ENCODE measurements at places on chromosomes 11 and 22.

- DNase-seq, result no peak
Observed at GRCh38 chr11:28777126-28777525, 668.9 kb downstream of the METTL15 start.

GRCh38 chr11:113016905-113017304 is 55.7 kb downstream of the NCAM1 start:
- DNase-seq, result no peak

GRCh38 chr22:28710107-28710506 is 30.5 kb upstream of the TTC28 start:
- peak; percentile 39 for DNase-seq

DNA sequence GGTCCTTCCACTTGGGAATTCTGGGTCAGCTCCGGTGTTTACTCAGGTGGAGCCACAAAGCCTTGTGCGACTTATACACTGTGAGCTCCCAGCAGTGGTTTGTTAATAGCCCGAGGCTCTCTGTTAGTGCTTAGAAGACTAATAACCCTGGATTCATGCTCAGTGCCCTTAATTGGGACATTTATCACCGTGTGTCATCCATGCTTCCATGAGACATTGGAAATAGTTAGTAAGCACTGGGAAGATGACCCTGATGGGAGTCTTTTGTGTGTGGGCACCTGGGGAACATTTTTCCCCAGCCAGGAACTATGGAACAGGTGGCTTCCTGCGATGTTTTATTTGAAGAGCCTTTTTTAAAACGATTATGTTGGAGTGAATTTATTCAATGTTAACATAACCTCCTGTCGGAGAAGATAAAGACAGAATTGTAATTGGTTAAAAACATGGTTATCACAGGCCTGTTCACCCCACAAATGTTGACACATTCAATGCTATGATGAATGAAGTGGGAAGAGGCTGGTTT is 188.9 kb downstream of the MYO18B start:
- DNase-seq, result no peak

GRCh38 chr11:93936460-93936859 is 84.7 kb upstream of the HEPHL1 start:
- no peak for DNase-seq

DNA sequence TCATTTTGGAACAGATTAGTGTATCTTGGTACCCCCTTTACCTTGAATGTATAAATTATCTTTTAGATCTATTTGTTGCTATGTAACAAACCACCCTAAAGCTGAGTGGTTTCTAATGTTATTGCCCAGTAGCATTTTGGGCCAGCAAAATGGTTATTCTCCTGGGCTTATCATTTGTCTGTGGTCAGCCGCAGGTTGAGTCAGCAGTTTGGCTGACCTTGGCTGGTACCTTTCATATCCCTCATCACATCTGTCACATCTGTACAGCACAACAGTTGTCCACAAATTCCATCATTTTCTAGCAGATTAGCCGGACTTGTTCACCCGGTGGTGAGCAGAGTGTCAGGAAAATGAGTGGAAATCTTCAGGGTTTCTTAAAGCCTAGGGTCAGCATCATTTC is 588.5 kb upstream of the ARHGAP42 start:
- no peak for DNase-seq

DNA sequence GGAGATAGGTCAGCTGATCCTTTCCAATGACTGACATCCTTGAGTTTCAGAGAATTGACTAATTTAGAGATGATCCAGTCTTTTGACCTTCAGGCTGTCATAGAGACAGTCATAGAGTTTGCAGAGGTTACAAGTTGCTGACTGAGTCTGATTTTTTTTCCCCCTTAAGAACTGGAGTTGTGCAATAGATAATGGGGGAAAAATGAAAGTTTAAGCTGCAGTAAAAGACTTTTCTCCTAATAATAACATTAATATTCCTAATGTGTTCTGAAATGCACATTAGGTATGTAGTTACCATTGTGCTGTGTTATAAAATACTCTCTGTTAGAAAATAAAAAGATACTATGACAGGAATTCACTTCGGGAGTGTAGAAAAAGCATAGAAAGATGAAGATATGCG is 876.9 kb upstream of the RAG2 start:
- no peak for DNase-seq

- no peak for DNase-seq
Observed at GRCh38 chr11:73177778-73178539, 35.8 kb upstream of the FCHSD2 start.
